ENCODE measurements at places on chromosomes 1 and 21.

- DNase-seq: no peak
Observed at GRCh38 chr1:26053718-26054560, 8.0 kb upstream of the SLC30A2 start.

- DNase-seq: no peak
Observed at GRCh38 chr1:5200006-5200405, 545.6 kb downstream of the AJAP1 start.

- no peak for DNase-seq
Observed at GRCh38 chr1:223417903-223418663, 24.9 kb downstream of the CCDC185 start.

DNA sequence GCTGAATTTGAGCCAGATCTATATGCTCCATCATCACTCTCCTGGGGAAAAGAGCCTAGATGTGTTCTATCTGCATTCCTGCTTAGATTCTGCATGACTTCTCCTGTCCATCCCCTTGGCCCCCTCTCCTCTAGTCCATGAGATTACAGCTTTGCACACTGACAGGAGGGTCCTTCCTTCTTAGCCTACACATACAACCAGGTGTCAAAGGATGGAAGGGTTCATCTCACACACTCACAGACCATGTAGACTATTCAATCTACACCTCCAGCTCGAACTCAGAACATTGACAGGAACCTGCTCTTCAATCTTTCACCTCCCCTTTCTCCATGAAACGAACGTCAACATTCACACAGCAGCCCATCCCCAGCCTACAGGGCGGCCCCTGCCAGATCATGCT is 13.8 kb downstream of the C1orf116 start:
- no peak for DNase-seq

Data from muscle of arm (tissue), 14 donors.